NCI-H345 (cell line): ENCODE measurements at places on chromosomes 2 and 18.

GRCh38 chr2:155679647-155680046, 652.9 kb downstream of the NR4A2 start:
- no peak for DNase-seq

DNA sequence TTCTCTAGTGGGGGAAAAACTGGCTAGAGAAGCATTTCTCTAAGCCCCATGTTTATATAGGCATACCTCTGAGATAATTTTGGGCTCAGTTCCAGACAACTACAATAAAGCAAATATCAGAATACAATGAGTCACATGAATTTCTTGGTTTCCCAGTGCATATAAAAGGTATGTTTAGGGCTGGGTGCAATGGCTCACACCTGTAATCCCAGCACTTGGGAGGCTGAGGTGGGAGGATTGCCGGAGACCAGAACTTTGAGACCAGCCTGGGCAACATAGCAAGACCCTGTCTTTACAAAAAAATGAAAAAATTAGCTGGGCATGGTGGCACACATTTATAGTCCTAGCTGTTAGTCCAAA, 22.2 kb downstream of the TSN start:
- peak; percentile 9 for DNase-seq

DNA sequence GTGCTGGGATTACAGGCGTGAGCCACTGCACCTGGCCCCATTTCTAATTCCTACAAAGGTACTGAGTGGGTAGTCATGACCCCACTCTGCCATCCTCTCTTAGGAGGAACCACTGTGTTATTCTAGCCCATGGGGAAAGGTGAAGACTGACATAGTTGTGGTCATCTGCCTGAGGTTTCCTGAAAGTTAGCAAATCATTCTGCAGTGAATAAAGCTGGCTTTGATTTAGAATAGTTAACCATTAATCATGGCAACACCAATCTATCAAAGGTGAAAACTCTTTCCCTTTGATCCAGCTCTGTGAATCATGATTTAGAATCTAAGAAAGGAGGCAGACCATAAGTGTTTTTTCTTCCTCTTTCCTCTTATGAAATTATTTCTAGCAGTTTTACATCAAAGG, 50.8 kb downstream of the SUMO1 start:
- no peak for DNase-seq

DNA sequence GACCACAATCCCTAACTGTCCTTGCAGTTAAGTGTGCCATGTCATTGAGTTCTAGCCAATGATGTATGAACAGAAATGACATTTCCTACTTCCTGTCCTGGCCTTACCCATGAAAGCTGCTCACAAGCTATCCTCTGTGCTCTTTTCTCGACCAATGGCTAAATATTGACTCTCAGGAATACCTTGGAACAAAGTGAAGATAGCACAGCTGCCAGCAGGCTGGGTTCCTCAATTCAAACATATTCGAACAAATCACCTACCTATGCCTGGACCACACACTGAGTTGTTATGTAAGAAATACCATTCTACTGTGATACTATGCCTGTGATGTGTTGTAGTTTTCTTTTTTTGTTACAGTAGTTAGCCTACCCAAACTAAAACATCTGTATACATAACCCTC, 65.1 kb downstream of the GAREM1 start:
- no peak for DNase-seq

- DNase-seq = no peak
These were observed 116.5 kb upstream of the SERTAD2 start for GRCh38 chr2:64770137-64770780.

DNA sequence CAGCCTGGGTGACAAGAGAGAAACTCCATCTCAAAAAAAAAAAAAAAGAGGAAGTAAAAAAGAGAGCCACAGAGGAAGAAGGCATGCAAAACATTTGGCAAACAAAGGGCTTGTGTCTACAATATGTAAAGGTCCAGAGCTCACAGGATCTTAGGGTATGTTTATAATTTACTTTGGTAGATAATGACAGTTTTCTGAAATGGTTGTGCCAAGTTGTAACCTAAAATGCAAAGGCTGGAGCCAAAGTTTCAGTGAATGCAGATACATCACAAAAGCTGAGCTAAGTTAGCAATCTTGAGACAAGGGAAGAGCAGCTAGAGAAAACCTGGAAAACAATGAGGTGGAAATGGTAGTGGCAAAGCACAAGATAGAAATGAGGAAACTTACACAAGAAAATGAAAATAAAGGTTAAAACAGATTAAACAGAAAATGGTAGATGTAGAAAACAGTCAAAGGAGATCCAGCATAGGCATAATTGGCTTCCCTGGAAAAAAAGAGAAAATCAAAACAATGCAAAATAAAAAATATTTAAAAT, 77.5 kb upstream of the HK2 start:
- no peak for DNase-seq

GRCh38 chr2:157809212-157809611, 66.9 kb downstream of the ACVR1 start:
- DNase-seq = no peak

- no peak for DNase-seq
These were observed 129.4 kb upstream of the MAPRE2 start for GRCh38 chr18:34911661-34912384.

DNA sequence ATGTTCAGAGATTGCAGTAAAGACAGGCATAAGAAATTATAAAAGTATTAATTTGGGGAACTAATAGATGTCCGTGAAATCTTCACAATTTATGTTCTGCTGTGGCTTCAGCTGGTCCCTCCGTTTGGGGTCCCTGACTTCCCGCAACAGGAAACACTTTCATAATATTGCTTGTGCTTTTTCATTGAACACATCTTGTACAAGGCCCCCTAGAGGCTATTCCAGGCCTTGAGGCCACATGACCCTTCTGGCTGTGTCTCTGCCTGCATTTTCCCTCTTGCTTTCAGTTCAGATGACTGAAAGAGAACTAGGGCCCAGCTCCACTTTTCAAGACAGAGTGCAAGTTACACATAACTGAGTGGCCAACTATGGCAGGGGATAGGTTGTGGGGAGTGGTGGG, 164.1 kb downstream of the TMEM247 start:
- no peak for DNase-seq

DNA sequence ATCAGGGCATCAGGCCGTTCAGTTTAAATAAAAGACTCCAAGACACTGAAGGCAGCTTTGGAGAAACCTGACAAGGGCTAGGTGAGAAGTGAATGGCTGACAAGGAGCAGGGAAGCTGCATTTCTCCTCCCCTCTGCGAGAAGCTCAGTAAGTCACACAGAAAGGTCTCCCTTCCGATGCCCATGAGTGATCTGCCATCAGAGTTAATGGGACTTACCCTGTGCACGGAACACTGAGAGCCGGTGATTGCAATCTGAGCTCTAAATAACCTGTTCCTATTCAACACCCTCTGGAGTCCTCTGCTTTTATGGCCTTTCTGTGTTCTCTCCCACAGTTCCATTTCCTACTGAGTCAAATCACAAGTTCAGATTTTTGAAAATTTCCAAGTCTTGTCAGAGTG, 322.2 kb upstream of the MYT1L start:
- DNase-seq = no peak
